ENCODE measurements at places on chromosomes 16 and 17.

DNA sequence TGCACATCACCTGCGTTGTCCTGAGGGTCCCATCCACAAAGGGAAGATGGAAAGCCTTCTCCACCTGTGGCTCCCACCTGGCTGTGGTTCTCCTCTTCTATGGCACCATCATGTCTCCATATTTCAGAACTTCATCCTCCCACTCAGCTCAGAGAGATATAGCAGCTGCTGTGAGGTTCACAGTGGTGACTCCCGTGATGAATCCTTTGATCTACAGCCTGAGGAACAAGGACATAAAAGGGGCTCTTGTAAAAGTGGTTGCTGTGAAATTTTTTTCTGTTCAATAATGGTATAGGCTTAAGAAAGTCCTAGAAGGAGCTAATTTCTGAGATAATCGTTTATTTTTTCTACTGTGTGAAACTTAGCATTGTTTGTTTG, 18.7 kb downstream of the ZNF200 start:
- DNase-seq = no peak

- DNase-seq = no peak
These were observed 1343.6 kb downstream of the TP53TG3F start for GRCh38 chr16:34802848-34803599.

DNA sequence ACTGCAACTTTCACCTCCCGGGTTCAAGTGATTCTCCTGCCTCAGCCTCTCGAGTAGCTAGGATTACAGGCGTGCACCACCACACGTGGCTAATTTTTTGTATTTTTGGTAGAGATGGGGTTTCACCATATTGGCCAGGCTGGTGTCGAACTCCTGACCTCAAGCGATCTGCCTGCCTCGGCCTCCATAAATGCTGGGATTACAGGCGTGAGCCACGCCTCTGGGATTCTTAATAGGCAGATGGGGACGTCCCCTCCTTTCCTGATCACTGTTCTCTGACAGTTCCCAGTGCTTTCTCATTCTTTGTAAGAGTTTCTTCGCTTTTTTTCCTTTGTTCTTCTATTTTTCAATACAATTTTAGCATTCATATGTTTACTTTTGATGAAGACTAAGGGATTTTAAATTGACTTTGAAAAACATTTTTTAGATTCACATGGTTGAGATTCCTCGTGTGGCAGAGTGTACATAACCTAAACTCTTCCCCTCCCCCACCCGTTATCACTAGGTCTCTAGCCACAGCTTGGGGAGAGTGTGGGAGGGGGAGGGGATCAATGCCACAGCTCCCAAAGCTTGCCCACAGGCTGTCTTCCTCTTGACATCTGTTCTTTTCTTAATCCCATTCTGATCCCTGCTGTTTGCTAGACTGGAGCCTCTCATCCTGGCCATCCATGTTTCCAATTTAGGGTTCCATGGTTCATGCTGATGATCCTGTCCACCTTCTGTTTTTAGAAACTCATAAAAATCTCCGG, 11.0 kb downstream of the ADORA2B start:
- no peak for DNase-seq

DNA sequence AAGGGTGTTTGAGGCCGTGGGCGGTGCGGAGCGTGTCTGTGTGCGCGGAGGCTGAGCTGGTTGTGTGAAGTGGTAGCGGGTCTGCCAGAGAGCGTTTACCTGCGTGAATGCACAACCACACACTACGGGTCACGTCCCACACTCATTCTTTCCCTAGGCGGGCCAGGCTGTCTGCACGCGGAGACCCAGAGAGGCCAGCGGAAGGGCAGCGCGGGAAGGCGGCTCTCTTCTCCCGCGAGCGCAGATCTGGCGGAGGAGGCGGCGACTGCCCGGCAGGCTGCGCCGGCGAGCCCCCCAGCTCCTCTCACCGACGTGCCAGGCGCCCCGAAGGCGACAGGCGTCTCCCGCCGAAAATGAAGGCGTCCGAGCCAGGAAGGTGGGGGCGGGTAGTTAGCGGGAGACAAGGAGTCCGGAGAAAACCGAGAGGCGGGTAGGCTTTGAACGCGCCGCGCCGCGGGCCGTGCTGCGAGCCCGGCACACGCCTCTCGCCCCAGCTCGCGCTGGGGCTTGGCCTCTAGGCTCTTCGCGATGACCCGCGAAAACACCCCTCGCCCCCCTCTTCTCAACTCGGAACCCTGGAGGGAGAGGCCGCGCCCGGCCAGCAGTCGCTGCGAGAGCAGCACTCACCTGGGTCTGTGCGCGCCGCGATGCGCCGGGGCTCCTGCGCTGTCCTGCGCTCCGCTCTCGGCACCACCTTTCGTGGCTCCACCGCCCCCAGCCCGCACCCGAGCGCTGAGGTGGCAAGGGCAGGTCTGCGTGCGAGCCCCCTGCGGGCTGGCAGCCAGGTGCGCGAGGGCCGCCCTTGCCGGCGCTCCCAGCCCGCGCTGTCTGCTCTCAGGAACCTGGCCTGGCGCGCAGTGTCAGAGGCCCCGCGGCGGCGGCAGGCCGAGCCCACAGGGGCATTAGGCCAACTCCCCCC, 2.0 kb upstream of the FOXF1 start:
- no peak for DNase-seq

GRCh38 chr16:3971261-3971660, 90.7 kb upstream of the CREBBP start:
- no peak for DNase-seq

DNA sequence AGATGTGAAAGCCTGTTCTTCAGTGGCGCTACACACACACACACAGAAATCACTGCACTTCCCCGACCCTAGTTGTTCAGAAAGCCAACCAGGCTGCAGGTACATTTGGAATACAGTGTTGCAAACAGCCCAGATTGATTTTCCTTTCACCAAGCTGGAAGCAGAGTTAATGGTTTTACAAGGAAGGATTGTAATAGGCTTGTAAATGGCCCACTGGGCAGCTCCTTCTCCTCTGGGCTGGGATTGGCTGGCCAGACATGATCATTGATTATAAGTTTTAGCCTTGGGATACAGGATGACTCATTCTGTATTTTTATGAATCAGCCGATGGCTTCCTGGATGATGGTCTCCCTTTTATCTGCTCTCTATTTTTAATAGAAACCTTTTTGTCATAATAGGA, 2.5 kb downstream of the VAT1L start:
- DNase-seq = no peak

Measured in renal pelvis (tissue), 12 donors.